ENCODE measurements at places on chromosomes 1 and 21.
A peak's percentile ranks its signal among the peaks of the same experiment; 100 is the strongest.

DNA sequence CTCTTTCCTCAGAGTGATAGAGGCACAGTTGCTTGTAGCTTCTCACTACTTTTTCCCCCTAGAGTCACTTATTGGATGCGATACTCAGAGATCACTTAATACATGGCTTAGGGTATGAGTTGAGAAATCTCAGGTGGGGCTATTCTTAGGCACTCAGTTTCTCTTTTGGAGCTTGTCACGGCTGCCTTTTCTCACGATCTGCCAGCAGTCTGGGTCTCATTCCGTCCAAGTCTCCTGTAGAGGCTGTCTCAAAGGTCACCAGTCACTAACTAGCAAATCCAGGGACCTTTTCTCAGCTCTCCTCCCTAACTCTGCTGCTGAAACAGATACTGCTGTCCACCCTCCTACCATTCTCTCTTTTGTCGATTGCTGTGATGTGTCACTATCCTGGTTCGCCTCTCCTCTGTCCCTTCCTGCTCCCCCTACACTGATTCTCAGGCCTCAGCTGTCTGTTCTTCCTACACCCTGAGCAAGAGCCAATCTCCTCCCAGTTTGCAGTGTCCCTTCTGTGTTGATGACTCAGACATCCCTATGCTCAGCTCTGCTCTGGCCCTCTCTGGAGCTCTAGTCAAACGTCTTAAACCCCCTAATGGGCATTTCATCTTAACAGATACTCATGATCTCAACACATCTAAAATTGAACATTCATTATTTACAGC is 12.4 kb downstream of the ATP1A2 start:
- DNase-seq = no peak

DNA sequence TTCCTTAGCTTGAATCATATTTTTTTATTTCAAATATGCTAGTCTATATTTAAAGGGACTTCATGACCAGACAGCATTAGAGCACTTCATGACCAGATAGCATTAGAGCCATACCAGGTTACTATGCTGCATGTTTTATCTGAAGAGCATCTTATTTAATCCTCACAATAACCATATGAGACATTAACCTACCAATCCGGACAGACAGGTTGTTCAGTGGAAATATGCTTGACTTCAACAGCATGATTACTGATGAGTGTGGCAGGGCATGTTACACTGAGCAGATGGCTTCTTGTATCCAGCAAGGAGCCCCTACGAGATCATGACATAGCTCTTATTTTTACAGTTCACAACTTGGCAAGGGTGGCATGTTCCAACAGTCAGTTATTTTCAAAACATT is 85.0 kb upstream of the KCTD3 start:
- DNase-seq = no peak

DNA sequence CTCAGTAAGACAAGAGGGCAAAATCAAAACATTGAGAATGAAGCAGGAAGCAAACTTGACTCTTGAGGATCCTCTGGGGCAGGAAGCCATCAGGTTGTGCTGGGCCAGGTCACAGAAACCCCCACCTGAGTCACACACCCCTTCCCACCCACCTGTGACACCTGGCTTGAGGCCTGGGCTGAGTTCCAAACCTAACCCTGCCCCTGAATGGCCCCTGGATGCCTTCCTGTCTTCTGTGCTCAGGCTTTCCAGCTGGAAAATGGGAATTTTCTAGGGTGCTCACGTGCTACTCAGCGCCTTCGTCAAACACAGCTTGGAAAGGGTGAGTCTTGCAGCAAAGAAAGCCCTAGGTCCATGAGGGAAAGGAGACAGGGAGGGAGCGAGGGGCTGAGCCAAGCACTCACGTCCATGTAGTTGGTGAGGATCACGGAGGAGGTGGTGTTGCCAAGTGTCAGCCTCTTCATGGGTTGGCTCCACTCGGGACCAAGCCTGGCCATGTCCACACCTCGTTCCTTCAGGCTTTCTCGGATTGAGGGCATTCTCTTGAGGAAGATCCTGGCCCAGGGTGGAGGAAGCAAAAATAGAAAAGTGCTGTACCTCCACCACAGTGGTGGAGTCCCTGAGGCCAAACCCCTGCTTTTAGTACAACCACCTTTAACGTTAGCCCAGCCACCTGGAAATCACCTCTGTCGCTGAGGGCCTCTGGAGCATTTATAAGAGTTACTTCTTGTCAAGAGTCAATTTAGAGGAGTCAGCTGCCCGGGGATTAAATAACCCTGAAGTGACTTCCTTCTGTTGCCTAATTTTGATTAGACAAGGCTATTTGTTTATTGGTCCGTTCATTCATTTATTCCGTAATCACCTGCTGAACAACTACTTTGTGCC is 4.3 kb downstream of the REN start:
- no peak for DNase-seq

GRCh38 chr1:92933459-92933858 is 27.8 kb downstream of the DIPK1A start:
- DNase-seq = no peak

DNA sequence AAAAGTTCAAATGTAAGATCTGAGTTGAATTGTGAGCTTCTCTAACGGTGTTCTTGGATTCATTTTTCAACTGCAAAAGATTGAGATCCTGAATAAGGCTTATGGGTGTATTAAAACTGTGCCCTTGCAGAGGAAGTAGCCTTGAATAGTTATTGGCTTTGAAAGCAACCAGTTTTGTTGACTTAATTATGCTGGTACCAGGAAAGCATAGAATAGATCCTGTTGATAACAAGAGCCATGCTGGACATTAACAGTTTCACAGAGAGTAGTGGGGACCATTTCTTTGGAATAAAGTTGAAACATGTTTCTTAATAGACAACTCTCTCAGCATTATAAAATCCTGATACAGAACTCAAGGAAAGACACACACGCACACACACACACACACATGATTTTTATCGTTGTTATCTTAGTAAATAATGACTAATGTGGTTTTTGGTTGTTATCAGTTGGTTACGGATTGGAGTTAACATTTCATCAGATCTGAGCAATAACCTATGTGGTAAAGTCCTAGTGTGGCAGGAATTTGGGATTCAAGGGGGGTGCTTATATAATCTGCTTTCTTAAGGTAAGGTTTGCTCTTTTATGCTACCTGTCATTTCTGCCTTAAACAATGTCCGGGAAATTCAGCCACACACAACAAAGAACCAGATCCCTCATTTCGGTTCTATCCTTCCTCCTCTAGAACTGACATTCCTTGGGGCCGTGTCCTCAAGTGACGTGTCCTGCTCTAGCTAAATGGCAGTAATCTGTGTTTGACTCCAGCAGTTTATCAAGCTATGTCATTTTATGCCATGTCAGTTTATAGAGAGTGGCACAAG is 330.9 kb downstream of the CHRM3 start:
- DNase-seq = no peak

GRCh38 chr1:234528074-234528865 is 49.3 kb upstream of the TARBP1 start:
- peak; percentile 46 for DNase-seq

- no peak for DNase-seq
Observed at GRCh38 chr1:8670371-8670818, 147.0 kb downstream of the RERE start.

- DNase-seq = no peak
Observed at GRCh38 chr1:155081472-155082300, 3.0 kb downstream of the EFNA3 start.

GRCh38 chr1:19240673-19241538 is 10.4 kb downstream of the EMC1 start:
- peak; percentile 43 for DNase-seq

- no peak for DNase-seq
Observed at GRCh38 chr1:36269408-36269838, 36.7 kb upstream of the SH3D21 start.

- no peak for DNase-seq
Observed at GRCh38 chr1:173954179-173954578, 37.1 kb upstream of the SERPINC1 start.

GRCh38 chr1:61093525-61094137 is 11.3 kb downstream of the NFIA start:
- DNase-seq = no peak

DNA sequence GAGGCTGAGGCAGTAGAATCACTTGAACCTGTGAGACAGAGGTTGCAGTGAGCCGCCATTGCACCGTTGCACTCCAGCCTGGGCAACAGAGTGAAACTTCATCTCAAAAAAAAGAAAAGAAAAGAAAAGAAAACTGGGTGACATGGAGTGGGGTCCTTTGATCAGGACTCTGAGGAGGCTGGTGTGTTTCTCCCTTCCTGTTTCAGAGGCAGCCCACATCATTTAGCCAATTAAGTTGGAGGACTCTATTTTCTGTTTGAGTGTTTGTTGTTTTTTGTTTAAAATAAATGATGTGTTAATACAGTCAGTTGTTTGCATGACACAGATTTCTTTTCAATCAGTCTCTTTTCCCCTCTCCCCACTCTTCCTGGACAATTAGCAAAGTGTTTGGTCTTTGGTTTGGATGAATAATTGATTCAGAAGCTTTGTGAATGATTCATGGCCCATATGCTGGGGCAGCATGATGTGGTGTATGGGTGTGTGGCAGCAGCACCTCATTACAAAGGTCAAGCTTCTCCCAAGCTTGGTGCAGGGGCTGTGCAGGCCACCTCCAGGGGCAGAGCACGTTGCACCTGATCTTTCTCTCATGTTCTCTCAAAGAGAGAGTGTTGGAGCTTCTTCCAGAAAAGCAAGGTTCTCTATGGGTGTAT is 48.8 kb downstream of the CACNA1E start:
- no peak for DNase-seq

DNA sequence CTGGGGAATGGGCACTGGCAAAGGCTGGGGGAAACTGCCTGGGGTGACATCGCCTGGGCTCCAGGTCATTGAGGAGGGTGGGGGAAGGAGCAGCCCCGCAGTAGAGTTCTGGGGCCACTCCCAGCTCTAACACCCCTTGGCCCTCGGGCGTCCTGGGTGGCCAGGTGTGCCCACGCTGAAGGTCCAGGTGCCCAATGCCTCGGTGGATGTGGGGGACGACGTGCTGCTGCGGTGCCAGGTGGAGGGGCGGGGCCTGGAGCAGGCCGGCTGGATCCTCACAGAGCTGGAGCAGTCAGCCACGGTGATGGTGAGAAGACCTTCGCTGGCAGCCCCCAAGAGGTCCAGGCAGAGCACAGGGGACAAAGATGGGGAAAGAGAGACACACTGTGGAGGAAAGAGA is 7.7 kb downstream of the NTRK1 start:
- DNase-seq = no peak

DNA sequence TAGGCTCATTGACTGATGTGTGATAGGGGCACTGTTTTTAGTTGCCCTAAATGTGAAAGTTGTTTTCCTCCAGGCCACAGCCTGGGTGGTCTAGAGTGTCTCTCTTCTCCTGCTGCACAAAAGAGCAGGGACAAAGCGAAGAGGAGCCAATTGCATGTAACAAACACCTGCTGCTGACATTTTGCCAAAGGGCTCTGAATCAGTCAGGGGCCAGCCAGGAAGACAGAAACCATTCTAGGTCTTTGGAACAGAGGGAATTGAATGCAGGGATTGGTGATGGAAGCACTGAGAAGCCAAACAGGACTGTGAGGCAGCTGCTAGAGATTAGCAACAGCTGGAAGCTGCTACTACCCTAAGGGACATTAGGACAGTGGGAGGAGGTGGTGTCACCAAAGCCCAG is 185.3 kb upstream of the POU3F1 start:
- DNase-seq = no peak

DNA sequence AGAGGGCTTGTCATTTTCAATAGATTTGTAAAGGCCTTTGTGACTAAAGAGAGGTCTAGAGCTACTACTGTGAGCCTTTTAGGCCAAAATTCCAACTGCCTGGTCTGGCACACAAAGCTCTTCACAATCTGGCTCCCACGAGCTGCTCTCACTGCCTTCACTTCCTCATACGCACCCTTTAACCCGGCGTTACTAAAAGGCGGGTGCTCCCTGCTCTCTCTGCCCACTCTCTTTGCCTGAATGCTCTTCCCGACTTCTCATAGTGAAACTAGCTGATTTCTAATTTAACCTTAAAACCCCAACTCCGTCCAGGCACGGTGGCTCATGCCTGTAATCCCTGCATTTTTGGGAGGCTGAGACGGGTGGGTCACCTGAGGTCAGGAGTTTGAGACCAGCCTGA is 14.2 kb downstream of the BSDC1 start:
- DNase-seq = no peak

DNA sequence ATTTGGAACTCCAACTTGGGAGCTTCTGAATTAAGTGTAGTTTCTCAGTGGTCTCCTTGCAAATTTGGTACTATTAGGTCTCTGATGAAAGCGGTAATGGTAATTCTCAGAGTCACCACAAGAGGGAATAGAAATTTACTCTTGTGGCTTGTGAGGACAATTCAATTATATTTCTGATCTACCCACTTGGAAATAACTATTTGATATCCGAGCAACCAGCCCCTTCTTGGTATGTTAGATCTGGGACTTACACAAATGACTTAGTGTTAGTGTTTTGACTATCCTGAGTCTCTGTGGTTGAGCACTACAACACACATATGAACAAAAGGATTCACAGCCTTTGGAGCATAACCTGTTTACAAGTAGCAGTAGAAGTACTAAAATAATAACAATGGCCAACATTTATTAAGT is 68.1 kb downstream of the RPS6KA1 start:
- peak; percentile 53 for DNase-seq

DNA sequence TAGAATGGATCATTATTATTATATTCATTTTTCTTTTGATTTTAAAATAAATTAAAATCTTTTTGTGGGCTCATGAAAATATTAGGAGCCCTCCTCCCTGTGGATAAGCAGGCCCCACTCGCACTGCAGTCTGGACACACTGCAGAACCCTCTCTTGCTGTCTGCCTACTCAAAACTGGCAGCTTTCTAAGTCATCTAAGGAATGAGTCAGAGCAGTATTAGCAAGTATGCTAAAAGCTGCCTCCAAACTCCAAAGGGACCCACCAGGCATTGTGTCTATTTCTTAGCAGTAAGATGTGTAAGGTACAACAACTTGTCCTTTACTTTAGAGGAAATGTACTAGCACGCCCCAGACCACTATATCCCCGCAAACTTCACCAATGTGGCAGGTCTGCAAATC is 108.8 kb downstream of the SYF2 start:
- DNase-seq = no peak

- no peak for DNase-seq
Observed at GRCh38 chr1:161238039-161238473, at the start of gene NR1I3. Gene NR1I3 (minus strand): TSS chr1:161238203. CDS start chr1:161236565, 1,638 bp downstream.

GRCh38 chr21:44466996-44467858 is 11.9 kb downstream of the LRRC3 start:
- DNase-seq = no peak
